Hematopoietic multipotent progenitor cell treated with erythropoietin and hydrocortisone succinate and interleukin-3 and kit ligand, for 17 days (in vitro differentiated cells): ENCODE measurements at places on chromosomes 2 and 18.

- DNase-seq: no peak
Measured at GRCh38 chr2:71534201-71534600, 80.8 kb downstream of the DYSF start.

DNA sequence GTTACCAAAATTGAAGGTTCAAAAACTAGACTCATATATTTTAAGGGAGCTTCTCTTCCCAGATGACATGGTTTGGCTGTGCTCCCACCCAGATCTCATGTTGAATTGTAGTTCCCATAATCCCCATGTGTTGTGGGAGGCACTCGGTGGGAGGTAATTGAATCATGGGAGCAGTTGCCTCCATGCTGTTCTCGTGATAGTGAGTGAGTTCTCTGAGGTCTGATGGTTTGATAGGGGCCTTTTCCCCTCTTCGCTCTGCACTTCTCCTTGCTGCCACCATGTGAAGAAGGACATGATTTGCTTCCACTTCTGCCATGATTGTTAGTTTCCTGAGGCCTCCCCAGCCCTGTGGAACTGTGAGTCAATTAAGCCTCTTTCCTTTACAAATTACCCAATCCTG is 140.1 kb downstream of the MAIP1 start:
- DNase-seq: no peak

- DNase-seq: no peak
Measured at GRCh38 chr2:65292106-65292400, 64.4 kb downstream of the ACTR2 start.

GRCh38 chr2:69770747-69771146 is 28.8 kb downstream of the ANXA4 start:
- DNase-seq: no peak

- no peak for DNase-seq
Measured at GRCh38 chr2:150373374-150373773, 114.1 kb downstream of the RND3 start.

DNA sequence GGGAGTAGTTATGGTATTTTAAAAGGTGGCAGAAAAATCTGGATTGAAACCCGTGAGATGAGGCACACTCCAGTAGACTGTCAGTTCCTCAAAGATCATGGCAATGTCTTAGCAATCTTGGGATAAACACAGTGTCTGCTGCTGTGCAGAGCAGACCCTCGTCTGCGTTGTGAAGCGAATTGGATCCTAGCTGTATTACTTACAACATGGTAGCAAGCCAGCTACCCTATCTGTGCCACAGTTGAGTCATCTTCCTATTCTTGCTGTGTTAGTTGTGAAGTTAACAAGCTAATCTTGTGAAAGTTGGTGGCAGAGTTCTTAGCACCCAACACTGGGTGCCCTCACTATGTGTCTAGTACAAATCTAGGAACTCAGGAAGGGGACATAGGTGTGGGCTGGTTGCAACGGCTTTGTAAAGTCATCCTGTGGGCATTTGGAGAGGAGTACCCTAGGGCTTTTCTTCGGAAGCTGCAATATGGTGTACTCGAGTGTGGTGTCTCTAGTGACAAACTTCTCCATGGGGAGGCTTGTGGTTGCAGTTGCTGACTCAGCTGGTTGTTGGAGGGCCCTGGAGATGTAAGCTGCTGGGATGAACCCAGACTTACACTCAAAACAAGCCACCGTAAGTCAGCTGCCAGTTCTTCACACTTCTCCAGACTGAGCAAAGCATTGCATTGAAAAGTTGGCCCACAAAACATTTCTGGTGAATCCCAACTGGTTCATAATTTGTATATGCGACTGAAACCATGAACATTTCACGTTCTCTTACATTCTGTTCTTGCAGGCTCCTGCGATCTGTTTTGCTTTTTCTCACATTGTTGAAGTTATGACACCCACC is 61.5 kb downstream of the ADCYAP1 start:
- DNase-seq: no peak

DNA sequence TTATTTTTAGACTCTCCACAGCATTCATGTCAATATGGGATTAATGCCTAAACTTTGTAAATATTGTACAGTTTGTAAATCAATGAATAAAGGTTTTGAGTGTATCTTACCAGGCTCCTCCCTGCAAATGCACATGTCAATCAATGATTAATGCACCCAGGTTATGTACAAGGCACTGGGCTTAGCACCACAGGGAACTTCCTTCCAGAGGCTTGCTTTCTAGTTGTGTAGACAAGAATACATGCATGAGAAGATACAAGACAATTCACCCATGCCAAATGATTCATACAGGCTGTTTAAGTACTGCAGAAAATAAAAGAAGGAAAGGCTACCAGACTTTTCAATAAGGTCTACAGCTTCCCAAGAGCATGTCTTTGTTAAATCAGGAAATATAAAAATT is 114.1 kb downstream of the MMADHC start:
- no peak for DNase-seq

DNA sequence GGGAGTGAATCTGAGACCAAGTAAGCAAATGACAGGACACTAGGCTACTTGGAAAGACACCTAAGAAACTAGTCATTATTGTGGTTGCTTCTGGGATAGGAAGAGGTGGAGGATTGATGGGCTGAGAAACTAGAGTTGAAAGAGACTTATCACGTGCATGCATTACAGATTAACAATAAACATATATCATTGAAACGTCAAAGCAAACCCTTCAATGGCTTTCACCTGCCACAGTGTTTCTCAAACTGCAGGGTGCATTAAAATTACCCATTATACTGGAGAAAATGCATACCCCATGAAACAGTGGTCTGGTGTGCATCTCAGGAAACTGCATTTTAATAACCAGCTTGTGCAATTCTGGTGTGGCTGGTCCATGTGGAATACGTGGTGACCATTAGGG is 318.8 kb downstream of the SMAD2 start:
- DNase-seq: no peak

DNA sequence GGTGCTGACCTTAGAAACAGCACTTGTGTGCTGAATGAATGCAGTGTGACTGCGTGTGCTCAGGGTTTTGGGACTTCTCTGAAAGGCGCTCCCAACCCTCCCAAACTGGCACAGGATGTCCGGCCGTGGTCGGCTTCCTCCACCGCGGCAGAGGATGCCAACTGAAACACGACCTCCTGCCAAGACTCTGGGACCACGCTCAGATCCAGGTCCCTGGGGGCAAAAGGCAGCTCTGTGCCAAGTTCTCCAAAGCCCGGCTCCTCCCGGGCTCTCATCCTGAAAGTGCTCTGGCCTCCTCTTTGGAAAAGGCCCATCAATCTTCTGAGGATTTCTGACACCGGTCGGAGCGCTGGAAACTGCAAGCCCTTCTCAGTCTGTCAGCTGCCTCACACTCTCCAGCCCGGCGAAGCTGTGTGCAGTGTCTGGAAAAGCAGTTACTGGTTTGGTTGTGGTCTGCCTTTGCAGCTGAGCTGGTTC is 32.3 kb upstream of the ZBTB7C start:
- no peak for DNase-seq

- DNase-seq: no peak
Measured at GRCh38 chr18:55552526-55553189, 35.3 kb downstream of the TCF4 start.
